ENCODE measurements at places on chromosomes 3 and 15.
A peak's percentile ranks its signal among the peaks of the same experiment; 100 is the strongest.

GRCh38 chr15:62797171-62797570 lies 245.4 kb upstream of the TPM1 start:
- DNase-seq: no peak

DNA sequence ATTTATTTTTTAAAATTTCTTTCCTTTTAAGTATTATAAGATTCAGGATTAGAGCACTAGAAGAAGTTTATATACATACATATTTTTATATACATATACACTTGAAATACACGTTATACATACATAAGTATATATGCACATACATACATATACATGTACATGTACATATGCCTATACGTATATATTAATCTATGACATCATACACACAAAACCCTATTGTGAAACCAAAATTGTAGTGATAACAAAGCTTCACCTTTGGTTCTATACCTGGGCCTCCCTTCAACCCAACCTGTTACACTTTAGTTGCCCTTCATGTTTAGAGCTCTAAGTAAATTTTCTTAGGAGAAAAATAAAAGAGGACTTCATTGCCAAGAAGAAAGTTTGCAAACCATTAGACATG lies 17.0 kb downstream of the AADACL2 start:
- DNase-seq: no peak

GRCh38 chr3:63762934-63763550 lies 56.1 kb upstream of the C3orf49 start:
- DNase-seq: no peak

GRCh38 chr3:156483002-156483401 lies 71.9 kb downstream of the SSR3 start:
- no peak for DNase-seq

GRCh38 chr15:77457905-77458265 lies 37.2 kb downstream of the HMG20A start:
- DNase-seq: no peak

- no peak for DNase-seq
Observed at GRCh38 chr3:44104668-44105321, 136.9 kb upstream of the TOPAZ1 start.

DNA sequence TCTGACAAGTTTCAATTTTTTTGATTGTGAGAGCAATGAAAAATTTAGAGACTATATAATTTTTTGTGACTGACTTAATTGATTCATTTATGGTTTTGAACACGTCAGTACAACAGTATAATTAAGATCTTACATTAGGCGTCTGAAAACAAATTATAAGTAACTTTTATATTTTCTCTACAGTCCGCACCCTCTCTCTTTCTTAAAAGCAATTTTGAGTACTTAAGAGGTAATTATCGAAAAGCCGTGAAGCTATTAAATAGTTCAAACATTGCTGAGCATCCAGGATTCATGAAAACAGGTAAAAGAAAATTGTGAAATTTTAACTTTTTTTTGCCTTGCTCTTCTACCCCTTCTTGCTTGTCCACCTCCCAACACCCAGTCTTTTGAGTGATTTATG lies 34.9 kb downstream of the CNOT10 start:
- DNase-seq: no peak

DNA sequence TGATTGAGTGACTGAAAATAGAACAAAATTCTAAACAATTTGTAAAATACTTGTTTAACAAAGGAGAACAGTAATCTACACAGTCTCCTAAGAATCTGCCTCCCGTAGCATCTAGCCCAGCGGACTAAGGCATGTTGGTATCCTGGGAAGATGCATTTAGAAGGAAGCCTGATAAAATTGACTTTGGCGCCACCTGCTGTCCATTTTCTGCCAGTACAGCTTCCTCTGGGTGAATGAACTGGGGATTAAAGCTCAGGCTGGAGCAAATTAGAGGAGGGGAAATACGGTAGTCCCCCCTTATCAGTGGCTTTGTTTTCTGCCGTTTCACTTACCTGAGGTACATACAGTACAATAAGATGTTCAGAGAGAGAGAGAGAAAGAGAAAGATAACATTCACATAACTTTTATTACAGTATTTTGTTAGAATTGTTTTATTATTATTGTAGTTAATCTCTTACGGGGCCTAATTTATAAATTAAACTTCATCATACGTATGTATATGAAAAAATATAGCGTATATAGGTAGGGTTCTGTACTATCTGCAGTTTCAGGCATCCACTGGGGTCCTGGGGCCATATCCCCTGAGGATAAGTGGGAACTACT lies 191.6 kb downstream of the GAP43 start:
- DNase-seq: peak; percentile 69

GRCh38 chr3:74590620-74591262 lies 23.7 kb downstream of the CNTN3 start:
- DNase-seq: no peak

GRCh38 chr15:90412356-90413194 lies 24.5 kb downstream of the IQGAP1 start:
- DNase-seq: no peak

DNA sequence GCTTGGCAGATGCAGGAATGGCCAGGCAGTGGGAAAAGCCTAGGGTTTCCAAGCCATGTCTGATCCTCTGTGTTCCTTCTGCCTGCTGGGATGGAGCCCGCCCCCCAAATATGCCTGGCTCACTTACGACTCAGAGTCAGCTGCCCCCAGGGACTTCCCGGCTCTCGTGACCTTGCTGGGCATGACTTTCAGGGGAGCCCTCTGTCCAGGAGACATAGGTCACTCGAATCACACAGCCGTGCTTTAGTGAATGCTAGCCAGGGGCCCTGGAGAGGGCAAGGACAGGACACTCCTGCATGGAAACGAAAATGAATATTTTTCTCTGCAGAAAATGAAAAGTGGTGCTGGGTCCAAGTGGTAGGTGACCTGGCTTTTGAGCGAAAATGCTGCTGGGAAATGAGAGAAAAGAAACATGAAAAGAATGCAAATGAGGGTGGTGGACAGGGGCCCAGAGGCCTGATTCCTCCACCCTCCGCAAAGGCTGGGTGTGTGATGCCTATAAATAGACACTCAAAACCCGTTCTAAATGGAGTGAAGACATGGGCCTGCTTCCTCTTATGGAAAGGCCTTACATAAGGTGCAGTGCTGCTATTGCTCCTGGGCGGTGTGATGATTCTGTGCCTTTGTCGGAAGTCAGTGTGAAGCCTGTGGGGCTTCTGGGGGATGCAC lies 107.4 kb downstream of the APBA2 start:
- DNase-seq: no peak

DNA sequence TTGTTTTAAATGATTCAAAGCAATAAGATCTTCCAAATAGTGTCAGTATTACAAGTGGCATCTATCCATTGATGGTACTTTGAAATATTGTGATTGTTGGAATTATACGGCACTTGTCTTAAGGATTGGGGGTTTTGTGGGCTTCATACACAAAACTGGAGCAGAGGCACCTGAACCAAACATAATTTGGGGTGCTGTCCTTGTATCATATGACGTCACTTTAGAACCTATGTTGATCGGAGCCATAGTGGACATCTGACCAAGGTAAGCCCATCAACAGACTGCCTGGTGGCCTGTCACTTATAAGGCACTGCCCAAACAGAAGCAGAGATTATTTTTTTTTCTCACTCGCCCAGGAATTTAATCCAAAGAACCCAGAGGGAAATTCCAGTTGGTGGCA lies 2.9 kb upstream of the LRRC58 start:
- no peak for DNase-seq

GRCh38 chr3:52469001-52469400 lies 13.6 kb downstream of the NISCH start:
- DNase-seq: no peak

- DNase-seq: no peak
Observed at GRCh38 chr3:43128464-43128863, 22.6 kb upstream of the POMGNT2 start.

DNA sequence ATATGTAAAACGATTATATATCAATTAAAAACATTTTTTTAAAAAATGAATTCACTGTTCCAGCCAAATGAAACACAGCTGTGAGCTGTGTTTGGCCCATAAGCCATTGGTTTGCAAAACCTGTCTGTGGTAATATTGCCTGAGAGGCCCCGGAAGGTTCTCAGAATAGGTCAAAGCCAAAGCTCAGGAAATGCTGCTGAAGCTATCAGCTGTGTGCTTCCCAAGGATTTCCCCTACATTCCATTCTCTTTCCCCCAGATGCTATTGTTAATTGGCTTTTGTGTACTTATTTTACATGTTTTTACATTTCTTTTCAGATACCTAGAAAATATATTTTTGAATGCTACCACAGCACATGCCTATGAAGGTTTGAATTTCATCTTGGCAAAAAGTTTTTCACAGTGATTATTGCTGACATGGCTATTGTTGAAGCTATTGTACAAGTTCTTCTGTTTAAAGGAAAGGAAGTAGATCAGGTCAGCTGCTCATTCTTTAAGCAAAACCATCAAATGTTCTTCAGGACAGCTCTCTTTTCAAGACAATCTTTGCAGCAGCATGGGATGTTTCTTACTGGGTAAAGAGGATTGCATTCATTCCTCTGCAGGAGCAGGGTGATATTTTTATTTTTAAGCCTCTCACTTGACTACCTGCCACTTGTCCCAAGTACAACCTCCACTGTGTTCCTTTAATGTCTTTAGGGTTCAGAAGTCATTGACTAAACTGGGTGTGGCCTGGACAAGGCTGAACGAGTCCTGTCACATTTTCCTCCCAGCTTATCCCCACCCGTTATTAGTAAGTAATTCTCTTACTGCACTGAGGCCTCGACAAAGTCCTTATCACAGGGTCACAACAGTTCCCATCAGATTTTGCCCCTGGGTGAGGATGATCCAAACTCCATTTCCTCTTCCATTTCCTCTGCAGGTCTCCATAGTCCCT lies 26.3 kb upstream of the BNC1 start:
- no peak for DNase-seq

DNA sequence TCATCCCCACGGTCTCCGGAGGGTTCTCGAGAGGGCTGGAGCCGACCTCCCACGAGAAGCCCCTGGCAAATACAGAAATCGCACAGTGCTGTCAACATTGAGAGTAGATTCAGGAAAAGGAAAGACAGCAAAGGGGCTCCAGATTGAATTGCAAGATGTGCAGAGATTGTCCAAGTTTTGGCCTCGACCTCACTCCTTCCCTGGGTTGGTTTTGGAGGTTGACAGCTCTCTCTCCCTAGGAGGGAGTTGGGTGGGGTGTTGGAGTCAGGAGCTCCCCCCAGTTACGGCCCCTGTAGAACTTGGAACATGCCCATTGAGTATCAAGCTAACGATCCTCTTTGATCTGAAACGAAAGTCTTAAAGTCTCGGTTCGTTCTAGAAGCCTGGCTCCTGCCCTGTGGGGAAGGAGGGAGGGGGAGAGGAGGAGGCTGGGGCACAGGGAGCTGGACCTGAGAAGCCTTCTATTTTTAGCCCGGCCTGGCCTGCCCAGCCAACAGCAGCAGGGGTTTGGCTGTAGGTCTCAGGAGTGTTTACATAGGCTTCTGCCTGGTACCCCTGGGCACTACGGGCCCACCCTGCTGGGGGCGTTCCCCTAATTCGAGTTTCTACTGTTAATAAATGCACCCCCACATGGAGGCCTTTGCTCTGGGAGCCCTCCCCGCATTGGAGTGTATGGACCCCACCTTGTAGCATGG lies 672 bp upstream of the KY start:
- no peak for DNase-seq

DNA sequence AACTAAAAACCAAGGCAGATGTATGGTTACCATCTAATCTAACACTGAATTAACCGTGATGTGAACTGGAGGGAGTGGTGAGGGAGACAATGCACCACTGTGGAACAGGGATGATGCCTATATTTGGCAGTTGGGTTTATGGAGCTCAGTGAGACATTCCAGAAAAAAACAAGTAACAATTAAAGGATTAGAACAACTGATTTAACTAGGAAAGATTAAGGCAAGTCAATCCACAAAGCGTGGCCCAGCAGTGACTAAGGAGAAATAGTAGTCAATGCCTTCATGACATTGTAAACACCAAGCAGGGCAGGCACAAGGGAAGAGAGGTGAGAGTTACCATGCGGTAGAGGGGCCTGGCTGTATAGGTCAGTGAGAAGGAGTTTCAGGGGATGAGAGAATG lies 38.1 kb downstream of the CHAC1 start:
- no peak for DNase-seq

GRCh38 chr15:59999612-60000112 lies 4.4 kb upstream of the FOXB1 start:
- no peak for DNase-seq
